Naive thymus-derived CD8-positive, alpha-beta T cell (primary cell): ENCODE measurements at places on chromosomes 3 and 15. TPM values are rescaled to one million over a fixed set of nuclear protein-coding genes. Genes with fewer than 3 reads are reported as not detected.

The LRRC2 gene
- total RNA-seq, result 0.33 TPM

The GPR149 gene
- total RNA-seq, result not detected

The NMNAT3 gene
- 8.8 TPM for total RNA-seq

DNA sequence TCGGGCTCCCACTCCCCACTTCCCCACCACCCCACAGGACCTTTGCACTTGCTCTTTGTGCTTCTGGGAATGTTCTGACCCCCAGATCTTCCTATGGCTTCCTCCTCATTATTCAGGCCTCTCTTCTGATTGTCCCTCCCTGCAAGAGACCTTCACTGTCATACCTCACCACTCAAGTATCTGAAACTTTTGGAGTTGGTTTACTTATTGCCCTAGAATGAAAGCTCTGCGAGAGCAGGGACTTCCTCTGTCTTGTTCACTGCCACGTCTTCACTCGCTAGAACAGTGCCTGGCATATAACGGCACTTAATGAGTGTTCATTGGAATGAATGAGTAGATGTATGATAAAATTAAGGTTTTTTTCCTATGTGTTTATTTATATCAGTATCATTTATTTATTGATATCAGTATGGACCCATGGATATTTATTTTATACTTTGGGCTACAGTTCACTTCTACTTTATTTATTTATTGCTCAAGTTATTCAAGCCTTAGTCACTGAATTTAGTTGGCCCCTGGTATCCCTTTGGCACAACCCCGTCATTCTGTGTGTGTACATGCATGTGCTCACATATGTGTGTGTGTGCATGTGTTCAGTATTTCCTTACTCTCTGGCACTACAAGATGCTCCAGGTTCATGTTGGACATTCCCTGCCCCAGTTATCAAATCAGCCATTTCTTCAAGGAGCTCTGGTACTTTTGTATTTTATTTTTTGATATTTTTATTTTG is 197.6 kb downstream of the THSD4 start:
- H3K27me3 ChIP-seq, result peaks cover 9% of the 10 kb centered on the region
- DNase-seq, result no peak
- H3K4me3 ChIP-seq, result no peak overlapping the region

DNA sequence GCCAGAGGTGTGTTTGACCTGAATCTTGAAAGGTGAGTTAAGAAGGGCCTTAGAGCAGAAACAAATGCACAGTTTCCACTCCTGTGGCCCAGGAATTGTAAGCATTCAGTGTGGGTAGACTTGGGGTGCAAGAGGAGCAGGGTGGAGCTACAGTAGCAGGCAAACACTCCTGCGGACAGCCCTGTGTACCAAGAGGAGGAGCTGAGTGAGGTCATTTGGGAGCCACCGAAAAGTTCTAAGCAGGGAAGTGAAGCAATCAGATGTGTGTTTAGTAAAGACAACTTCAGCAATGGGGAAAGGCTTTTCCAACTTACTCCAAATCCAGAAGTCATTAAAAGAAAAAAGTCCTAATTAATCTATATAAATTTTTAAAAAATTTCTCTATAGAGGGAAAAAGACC is 99.3 kb downstream of the ARHGEF26 start:
- H3K36me3 ChIP-seq, result no peaks in the 10 kb centered on the region
- no peak overlapping the region for H3K4me3 ChIP-seq
- DNase-seq, result no peak
- no peak overlapping the region for H3K27ac ChIP-seq

GRCh38 chr3:72604328-72604727 is 243.9 kb downstream of the SHQ1 start:
- no peak overlapping the region for H3K4me3 ChIP-seq
- H3K27me3 ChIP-seq, result peaks cover 13% of the 10 kb centered on the region
- H3K4me1 ChIP-seq, result no peaks in the 10 kb centered on the region
- DNase-seq, result no peak

GRCh38 chr3:115272036-115272824 is 125.1 kb upstream of the ZBTB20 start:
- H3K27me3 ChIP-seq, result no peaks in the 10 kb centered on the region
- H3K4me3 ChIP-seq, result no peak overlapping the region
- no peaks in the 10 kb centered on the region for H3K4me1 ChIP-seq
- H3K36me3 ChIP-seq, result peaks cover 2% of the 10 kb centered on the region

DNA sequence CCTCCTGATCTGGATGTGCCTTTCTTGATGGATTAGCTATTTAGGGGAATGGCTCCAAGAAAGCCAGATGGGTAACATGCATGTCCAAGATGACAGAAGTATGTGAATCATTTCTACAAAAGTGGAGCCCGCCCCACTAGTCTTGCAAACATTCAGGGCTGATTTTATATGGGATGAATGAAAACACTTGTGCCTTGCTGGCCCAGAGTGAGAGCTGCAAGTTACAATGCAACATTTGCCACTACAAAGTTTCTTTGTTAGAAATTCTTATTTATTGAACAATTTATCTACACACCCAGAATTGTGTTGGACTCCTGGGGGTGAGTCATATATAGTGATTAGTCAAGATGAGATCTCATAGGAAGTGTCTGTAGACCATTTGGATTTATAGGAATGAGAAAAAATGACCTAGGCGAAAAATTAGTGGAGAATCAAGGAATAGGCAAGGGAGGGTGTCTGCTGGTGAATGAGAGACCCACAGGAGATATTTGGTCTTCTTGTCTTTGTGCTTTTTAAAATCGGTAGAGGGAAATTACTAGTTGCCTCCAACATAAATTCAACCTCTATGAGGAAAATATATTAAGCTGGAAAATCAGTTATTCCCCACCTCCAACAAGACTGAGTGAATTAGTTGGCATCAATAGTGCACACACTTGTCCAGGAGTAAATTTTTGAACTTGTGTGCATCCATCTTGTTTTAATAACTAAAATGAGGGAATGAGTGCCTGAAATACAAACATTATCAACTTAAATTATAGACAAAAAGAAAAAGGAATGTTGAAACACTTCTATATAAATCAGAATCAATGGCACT is 53.5 kb upstream of the DCBLD2 start:
- H3K4me3 ChIP-seq, result no peak overlapping the region
- H3K27ac ChIP-seq, result no peak overlapping the region
- peaks cover 16% of the 10 kb centered on the region for H3K27me3 ChIP-seq
- H3K36me3 ChIP-seq, result peaks cover 4% of the 10 kb centered on the region
- no peaks in the 10 kb centered on the region for H3K4me1 ChIP-seq

DNA sequence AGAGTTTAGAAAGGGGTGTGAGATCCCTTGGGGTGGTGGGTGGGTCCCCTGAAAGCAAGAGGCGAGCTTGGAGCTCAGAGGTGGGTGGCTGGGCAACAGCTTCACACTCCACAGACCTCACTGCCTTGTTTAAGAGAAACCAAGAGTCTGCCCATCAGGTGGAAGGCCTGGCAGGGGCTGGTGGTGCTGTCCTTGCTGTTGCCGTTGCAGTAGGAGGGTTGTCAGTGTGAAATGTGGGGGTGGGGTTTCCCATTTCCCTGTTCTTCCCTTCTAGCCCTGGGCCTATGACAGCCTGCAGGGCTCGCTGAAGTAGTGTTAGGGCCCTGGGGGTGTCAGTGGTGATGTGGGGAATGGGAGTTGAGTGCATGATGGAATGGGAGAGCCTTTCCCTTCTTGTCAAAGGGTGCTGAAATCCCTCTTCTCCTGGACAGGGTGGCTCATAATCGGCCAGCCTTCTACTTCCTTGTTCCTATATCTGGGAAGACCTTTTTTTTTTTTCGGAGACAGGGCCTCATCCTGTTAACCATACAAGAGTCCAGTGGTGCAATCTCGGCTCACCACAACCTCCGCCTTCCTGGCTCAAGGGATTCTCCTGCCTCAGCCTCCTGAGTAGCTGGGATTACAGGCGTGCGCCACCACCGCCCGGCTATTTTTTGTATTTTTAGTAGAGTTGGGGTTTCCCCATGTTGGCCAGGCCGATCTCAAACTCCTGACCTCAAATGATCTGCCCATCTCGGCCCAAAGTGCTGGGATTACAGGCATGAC is 4.3 kb downstream of the PLEKHO2 start:
- peaks cover 75% of the 10 kb centered on the region for H3K4me1 ChIP-seq
- H3K4me3 ChIP-seq, result no peak overlapping the region
- H3K27ac ChIP-seq, result peak overlapping the region; percentile 94
- H3K27me3 ChIP-seq, result no peaks in the 10 kb centered on the region
- DNase-seq, result no peak

GRCh38 chr15:69704229-69704628 is 251.6 kb downstream of the RPLP1 start:
- peaks cover 10% of the 10 kb centered on the region for H3K36me3 ChIP-seq
- no peaks in the 10 kb centered on the region for H3K27me3 ChIP-seq
- no peak overlapping the region for H3K27ac ChIP-seq

- H3K27ac ChIP-seq, result no peak overlapping the region
- DNase-seq, result no peak
- H3K4me1 ChIP-seq, result peaks cover 11% of the 10 kb centered on the region
Observed at GRCh38 chr3:18847583-18848197, 300.6 kb upstream of the KCNH8 start.

DNA sequence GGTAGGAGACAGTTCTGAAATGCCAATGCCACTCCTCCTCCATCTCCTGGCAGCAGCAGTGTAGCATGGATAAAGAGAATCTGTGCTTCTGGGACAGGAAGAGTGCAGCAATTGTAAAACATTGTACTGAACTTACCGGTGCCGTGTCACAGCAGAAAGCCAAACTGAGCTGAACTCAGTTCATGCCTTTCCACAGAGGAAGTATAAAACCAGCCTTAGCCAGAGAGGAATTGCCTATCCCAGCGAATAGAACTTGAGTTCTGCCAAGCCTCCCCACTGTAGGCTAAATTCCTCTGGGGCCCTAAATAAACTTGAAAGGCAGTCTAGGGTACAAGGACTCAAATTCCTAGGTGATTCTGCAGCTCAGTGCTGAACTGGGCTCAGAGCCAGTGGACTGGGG is 148.8 kb downstream of the SLC9A9 start:
- H3K36me3 ChIP-seq, result no peaks in the 10 kb centered on the region
- no peak for DNase-seq
- H3K4me3 ChIP-seq, result no peak overlapping the region
- no peaks in the 10 kb centered on the region for H3K4me1 ChIP-seq
- no peak overlapping the region for H3K27ac ChIP-seq

DNA sequence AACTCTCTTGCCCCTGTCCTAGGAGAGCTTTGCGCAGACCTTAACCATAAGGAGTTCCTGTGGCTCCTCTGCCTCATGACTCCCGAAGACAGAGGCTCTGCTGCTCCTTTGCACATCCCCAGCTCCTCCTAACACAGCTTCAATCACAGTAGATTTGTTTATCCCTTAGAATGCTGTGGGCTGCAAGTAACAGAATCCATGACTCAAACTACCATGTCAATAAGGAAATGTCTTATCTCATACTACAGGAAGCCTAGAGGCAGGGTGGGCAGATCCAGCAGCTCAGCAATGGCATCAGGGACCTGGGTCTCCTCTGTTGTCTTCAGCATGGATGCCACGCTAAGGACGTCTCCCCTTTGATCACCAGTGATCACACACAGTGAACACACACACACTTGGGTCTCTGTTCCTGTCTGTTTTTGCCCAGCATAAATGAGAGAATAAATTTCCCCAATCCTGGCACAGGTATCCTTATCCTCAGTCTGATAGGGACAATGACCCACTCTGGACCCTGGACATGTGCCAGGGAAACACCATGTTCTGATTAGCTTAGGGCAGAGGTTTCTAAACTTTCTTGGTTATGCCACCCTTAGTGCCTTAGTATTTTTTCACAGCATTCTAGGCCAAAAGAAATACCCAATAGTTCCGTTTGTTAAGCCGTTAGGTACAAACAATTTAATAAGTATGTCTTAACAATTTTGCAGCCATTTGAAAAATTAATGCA is 46.1 kb upstream of the MRPS22 start:
- H3K36me3 ChIP-seq, result no peaks in the 10 kb centered on the region
- no peak overlapping the region for H3K4me3 ChIP-seq
- H3K4me1 ChIP-seq, result peaks cover 7% of the 10 kb centered on the region
- peaks cover 9% of the 10 kb centered on the region for H3K27me3 ChIP-seq

GRCh38 chr3:143326983-143327778 is 207.6 kb downstream of the CHST2 start:
- peaks cover 12% of the 10 kb centered on the region for H3K4me1 ChIP-seq
- H3K27ac ChIP-seq, result peak overlapping the region; percentile 40
- no peak overlapping the region for H3K4me3 ChIP-seq
- no peak for DNase-seq
- peaks cover 19% of the 10 kb centered on the region for H3K36me3 ChIP-seq

DNA sequence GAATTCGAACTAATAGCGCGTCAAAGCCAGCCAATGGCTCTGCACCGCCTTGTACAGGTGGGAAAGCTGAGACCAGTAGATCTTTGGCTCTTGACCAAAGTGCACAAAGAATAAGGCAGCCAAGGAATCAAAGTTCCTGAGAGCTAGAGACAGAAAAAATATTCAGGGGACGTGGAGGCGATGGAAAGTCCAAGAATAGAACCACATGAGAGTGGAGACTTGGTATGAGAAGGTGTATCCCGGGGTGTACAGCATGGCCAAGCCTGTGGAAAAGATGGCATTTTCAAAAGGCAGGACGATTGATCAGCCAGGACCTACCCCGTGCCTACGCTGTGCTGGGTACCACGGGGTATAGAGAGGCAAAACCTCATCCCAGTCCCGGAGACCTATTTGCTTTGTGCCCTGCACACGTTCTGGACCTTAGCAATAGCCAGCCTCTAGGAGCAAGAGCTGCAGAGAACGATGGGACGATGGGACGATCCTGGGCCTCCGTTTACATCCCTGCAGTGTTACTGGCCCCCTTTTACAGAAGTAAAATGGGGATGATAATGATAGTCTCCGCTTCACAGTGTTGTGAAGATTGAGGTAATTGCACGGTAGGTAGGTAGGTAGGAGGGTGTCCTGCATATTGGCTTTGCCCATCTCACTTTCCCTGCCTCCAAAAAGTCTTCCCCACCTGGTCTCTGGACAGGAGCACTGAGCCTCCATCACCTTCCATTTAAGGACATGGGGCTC is 583 bp upstream of the RBSN start:
- H3K27ac ChIP-seq, result peak overlapping the region; percentile 96
- H3K4me1 ChIP-seq, result peaks cover 23% of the 10 kb centered on the region
- H3K27me3 ChIP-seq, result peaks cover 9% of the 10 kb centered on the region
- peaks cover 12% of the 10 kb centered on the region for H3K36me3 ChIP-seq
- peak overlapping the region; percentile 93 for H3K4me3 ChIP-seq
- DNase-seq, result no peak

DNA sequence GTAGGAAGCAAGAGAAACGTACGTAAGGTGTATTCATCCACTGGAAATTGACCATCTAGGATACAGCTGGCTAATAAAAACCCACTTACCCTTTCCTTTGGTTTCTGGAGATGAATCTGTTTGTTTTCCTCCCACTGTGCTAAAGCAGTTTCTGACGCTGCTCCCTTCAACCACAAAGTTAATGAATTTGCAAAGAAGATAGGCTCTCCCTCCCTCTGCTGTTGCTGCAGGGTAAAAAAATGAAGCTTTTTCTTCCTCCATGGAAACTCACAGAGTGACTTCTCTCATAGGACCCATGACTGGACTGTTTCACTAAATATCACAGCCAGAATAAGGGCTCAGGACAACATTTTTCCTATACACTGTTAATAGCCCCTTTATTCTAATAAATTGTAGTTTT is 172.1 kb upstream of the LRRN1 start:
- no peak overlapping the region for H3K4me3 ChIP-seq
- no peaks in the 10 kb centered on the region for H3K27me3 ChIP-seq
- no peaks in the 10 kb centered on the region for H3K36me3 ChIP-seq
- no peak for DNase-seq
- H3K27ac ChIP-seq, result no peak overlapping the region

- H3K4me3 ChIP-seq, result no peak overlapping the region
- no peaks in the 10 kb centered on the region for H3K4me1 ChIP-seq
- H3K27me3 ChIP-seq, result no peaks in the 10 kb centered on the region
Observed at GRCh38 chr3:40191850-40192448, 117.6 kb upstream of the EIF1B start.
